ENCODE measurements at places on chromosomes 4 and X. TPM values are rescaled to one million over a fixed set of nuclear protein-coding genes. Genes with fewer than 3 reads are reported as not detected.

The IL2 gene
- 101 TPM for total RNA-seq

The HSPA4L gene
- 5.0 TPM for total RNA-seq

The DRP2 gene
- 0.46 TPM for total RNA-seq

The VEGFC gene
- total RNA-seq, result 0.11 TPM

The LAMTOR3 gene
- 28.8 TPM for total RNA-seq

The IGFBP7 gene
- total RNA-seq, result not detected

The FAM156B gene
- 14.6 TPM for total RNA-seq

The MAGEC1 gene
- total RNA-seq, result not detected

The GRIPAP1 gene
- 86.5 TPM for total RNA-seq

The ARMCX2 gene
- total RNA-seq, result 9.9 TPM

The FAM47A gene
- total RNA-seq, result not detected

The PRRG1 gene
- total RNA-seq, result not detected

The CYBB gene
- 0.09 TPM for total RNA-seq

The RPS6KA6 gene
- 0.27 TPM for total RNA-seq

The RASSF6 gene
- total RNA-seq, result not detected

The RNF212 gene
- total RNA-seq, result 0.85 TPM

The RAB40AL gene
- not detected for total RNA-seq

The SETD7 gene
- total RNA-seq, result 20.7 TPM

The PLP1 gene
- not detected for total RNA-seq

The EDA2R gene
- total RNA-seq, result 2.3 TPM

The PDCL2 gene
- total RNA-seq, result not detected

The SSX3 gene
- not detected for total RNA-seq

The PRKG2 gene
- total RNA-seq, result 0.43 TPM

The KLKB1 gene
- not detected for total RNA-seq

The SASH3 gene
- 102 TPM for total RNA-seq

The ADRA2C gene
- total RNA-seq, result not detected

The CCNG2 gene
- total RNA-seq, result 34.3 TPM

The IL13RA1 gene
- total RNA-seq, result 0.46 TPM

The HAND2 gene
- total RNA-seq, result not detected

The AKAP4 gene
- total RNA-seq, result not detected

Measured in activated T-helper 2 cell treated with anti-CD3 and anti-CD28 coated beads, Interferon-gamma antibody, Interleukin-2, Interleukin-4, amounts not matched to agents 10 μg/mL and 5 μg/mL and 100 μg/mL, durations not matched to agents 14 hours and 24 hours and 36 hours (primary cell).